Pancreas (tissue), 10 donors: ENCODE measurements at places on chromosomes 5 and 9.
A peak's percentile ranks its signal among the peaks of the same experiment; 100 is the strongest.

DNA sequence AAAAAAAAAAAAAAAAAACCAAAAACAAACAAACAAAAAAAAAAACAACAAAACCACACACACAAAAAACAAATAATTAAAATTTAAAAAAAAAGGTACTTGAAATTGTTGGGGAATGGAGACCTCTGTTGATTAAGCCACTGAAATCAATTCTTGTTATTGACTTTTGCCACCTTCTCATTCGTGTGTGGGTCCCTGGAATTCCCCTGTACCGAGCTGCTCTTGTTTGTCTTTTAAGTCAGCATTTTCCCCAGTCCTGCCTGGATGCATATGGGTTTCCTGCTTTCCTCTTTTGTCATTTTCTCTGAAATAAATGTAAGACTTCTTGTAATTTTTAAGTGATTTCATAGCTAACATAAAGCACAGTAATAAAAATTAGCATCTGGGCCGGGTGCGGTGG is 45.5 kb downstream of the GPBP1 start:
- no peak overlapping the region for H3K4me3 ChIP-seq
- no peaks in the 10 kb centered on the region for H3K27me3 ChIP-seq
- H3K4me1 ChIP-seq, result no peaks in the 10 kb centered on the region

DNA sequence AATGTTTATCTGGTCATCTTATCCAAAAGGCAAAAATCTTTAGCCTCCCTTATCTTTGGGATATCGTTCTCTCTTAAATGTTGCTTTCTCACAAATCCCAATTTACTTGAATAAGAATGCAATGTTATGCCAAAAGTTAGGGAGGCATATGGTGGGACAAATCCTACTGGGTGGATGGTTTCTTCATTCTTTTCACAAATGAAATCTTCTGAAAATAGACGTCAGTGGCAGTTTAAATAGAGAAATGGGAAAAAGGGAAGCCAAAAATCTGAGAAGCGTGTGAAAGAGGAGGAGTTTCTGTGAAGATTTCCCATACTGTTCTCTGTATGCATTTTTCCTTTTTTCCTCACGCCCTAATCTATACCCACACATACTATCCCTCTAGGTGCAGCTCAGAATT is 2.5 kb upstream of the PCDHAC1 start:
- peaks cover 2% of the 10 kb centered on the region for H3K4me1 ChIP-seq
- no peak overlapping the region for H3K4me3 ChIP-seq
- no peak for DNase-seq
- no peaks in the 10 kb centered on the region for H3K27me3 ChIP-seq
- no peak overlapping the region for H3K27ac ChIP-seq

DNA sequence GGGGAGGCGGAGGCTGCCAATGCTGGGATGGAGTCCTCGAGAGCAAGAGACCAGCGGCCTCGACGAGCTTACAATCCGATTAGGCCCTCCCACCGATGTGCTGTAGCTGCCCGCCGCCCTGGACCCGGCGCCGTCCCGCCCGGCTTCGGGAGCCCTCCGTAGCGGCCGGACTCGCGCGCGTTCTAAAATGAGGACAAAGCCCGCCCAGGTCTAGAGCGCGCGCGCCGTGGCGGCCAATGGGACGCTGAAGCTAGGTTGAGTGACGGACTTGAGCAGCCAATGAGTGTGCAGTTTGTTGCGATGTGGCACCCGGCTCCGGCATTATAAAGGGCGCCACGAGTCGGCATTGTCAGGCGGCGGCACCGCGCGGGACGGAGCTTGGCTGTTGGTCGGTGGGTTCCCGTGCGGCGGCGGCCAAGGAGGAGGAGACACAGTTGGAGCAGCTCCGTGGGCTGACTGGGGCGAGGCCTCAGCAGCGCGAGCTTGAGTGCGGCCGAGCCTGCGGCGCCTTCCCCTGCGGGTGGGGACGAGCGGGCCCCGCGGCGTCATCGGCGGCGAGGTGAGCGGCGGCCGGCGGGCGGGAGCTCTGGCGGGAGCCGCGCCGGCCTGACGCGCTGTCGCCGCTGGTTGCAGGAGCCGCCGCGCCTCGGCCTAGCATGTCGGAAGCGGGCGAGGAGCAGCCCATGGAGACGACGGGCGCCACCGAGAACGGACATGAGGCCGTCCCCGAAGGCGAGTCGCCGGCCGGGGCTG is at the start of gene HNRNPAB:
Gene HNRNPAB, plus strand, starts transcription at position 352 of the 753 bp plus-strand sequence. Its CDS starts 305 bp downstream, at position 657.
- peak within 1 kb of the TSS; percentile 94 for H3K4me3 ChIP-seq
- DNase-seq, result peak; percentile 95
- peaks cover 20% of the 10 kb centered on the region for H3K36me3 ChIP-seq
- H3K27ac ChIP-seq, result peak within 1 kb of the TSS; percentile 73

GRCh38 chr5:119286511-119287488 is 69.0 kb upstream of the TNFAIP8 start:
- no peaks in the 10 kb centered on the region for H3K27me3 ChIP-seq
- H3K4me3 ChIP-seq, result no peak overlapping the region
- no peaks in the 10 kb centered on the region for H3K36me3 ChIP-seq

DNA sequence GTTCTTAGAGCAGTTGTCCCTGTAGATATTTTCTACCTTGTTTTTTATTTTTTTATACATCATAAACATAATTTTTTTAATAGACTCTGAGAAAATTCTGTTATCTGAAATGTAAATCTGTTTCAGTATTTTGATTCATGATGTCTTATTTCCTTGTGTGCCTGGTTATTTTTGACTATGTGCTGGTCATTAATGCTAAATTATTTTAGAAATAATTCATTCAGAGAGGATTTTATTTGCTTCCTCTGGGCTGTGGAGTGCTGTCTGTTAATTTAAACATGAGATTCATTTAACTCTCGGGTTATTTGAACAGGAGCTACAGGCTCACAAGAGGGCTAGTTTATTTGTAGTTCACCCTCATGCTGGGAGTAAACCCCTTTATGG is 124.3 kb upstream of the PITX1 start:
- no peak overlapping the region for H3K27ac ChIP-seq
- no peak for DNase-seq
- H3K4me1 ChIP-seq, result no peaks in the 10 kb centered on the region
- no peaks in the 10 kb centered on the region for H3K27me3 ChIP-seq
- H3K36me3 ChIP-seq, result no peaks in the 10 kb centered on the region

DNA sequence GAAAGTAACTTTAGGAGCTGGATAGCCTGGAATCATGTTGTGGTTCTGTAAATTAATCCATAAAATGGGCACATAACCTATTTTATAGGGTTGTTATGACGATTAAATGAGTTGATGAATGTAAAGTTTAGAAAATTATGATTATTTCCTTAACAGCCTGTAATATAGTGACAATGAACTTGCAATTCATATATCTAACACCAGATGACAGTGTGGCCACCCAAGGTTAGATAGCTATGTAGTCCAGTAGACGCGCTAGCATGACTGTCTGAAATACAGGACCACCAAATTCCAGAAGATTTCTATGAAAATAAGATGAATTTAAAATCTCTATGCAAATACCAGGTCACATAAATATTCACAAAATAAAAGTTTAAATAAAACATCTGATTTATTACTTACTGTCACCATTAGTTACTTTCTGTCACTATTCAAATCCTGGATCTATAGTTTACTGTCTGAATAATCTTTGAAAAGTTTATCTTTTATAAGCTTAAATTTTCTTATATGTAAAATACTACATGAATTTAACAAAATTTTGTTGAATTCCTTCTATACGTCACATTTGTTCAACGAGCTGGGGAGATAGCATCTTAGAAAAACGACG is 26.1 kb upstream of the MACIR start:
- no peaks in the 10 kb centered on the region for H3K4me1 ChIP-seq
- no peaks in the 10 kb centered on the region for H3K27me3 ChIP-seq
- no peaks in the 10 kb centered on the region for H3K36me3 ChIP-seq
- no peak overlapping the region for H3K27ac ChIP-seq
- no peak overlapping the region for H3K4me3 ChIP-seq

- peaks cover 5% of the 10 kb centered on the region for H3K36me3 ChIP-seq
- no peaks in the 10 kb centered on the region for H3K27me3 ChIP-seq
- H3K4me1 ChIP-seq, result peaks cover 49% of the 10 kb centered on the region
- no peak overlapping the region for H3K27ac ChIP-seq
- DNase-seq, result no peak
Measured at GRCh38 chr9:91415290-91415689, 8.3 kb downstream of the NFIL3 start.

DNA sequence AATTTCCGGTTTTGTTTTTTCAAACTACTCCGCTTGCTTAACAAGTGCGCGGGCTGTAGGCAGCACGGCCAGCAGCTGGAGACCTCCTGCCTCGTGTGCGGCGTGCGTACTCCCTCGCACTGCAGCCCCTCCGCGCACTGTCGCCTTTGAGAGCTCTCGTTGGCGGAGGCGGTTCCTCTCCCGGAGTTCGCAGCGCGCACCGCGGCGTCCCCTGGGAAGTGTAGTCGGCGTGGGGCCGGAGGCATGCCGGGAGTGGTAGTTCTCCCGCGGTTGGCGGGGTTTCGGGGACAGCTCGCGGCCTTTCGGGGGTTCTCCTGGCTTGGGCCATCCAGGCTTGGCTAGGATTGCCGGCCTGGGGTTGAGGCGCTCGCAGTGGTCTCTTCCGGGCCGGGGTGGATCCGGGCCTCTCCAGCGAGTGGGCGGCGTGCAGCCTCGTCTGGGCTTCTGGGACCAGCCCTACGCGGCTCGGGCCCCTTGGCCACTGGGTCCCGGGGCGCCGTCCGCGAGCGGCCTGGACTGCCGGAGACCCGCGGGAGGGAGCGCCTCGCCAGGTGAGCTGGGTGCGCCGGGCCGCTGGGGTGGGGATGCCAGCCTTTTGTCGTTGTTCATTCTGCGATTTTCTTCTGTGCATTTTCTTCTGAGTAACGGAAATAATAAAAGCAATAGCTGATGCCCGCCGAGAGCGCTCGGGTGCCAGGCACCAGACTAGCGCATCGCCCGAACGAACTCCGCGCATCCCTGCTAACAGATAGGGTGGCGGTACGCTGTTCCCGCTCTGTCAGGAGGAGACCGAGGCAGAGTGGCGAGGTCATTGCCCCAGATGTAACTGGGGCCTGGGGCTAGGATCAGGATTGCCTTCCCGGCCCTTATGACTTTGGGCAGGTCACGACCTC is at the start of gene ZNF354C:
Gene ZNF354C, plus strand, starts transcription at position 258 of the 893 bp plus-strand sequence. CDS start 1,696 bp downstream, outside the sequence.
- H3K27me3 ChIP-seq, result no peaks in the 10 kb centered on the region
- H3K4me3 ChIP-seq, result peak within 1 kb of the TSS; percentile 83
- H3K4me1 ChIP-seq, result no peaks in the 10 kb centered on the region
- H3K27ac ChIP-seq, result peak within 1 kb of the TSS; percentile 51

DNA sequence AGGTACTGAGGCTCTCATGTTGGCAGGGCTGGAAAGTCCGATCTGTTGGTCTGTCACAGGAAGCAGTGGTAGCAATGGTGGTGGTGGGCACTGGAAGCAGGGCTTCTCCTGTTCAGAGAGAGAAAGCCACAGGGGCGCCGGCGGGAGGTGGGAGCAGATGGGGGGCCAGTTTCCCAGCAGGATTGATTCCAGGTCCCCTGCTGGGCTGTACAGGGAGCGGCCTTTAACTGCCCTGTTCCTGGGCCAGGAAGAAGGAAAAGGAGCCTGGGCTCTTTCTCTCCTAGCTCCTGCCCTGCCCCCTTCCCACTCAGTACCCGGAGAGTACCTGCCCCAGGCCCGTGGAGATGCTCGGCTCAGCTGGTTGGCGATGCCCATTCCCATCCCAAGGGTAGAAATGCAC is 2.6 kb upstream of the DAB2IP start:
- no peaks in the 10 kb centered on the region for H3K27me3 ChIP-seq
- peaks cover 14% of the 10 kb centered on the region for H3K4me1 ChIP-seq
- DNase-seq, result no peak
- H3K27ac ChIP-seq, result no peak overlapping the region
